ENCODE measurements at places on chromosomes 7 and 10.

DNA sequence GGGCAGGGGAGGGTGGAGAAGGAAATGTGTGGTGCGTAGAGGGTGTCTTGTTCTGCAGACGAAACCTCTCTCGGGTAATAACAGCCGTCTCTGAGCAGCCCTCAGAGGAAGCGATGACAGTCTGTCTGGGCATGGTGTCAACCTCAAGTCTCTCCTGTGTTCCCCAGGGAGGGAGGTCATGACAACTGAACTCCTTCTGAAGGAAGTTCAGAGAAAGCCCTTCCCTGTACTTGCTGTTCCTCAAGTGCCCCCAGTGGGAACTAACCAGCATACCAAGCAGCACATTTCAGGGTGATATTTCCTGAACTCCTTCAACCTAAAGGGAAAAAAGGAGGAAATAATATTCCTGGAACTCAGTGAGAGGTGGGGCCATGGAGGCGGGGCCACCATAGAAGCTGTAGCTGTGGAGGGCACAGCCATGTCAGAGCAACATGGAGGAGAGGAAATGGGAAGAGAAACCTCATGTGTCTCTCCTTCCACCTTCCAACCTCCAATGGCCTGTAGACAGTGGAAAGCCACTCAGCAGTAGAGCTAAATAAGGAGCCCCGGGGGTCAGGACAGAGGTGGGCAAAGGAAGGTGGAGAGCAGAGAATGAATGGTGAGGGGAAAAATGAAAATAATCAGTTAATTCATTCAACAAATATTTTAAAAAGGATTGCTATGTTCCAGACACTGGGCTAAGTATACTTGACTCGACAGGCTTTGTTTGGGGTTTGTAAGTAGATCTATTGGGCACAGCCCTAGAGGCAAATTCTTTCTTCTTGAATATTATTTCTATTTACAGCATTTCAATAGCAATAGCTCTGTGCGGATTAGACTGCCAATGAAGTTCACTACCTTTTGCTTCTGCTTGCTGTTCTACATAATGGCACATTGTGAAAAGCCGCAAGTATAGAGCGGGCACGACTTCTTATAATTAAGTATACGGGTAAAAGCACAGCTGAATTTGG is 61.0 kb upstream of the AOAH start:
- peak; percentile 6 for DNase-seq

- peak; percentile 81 for DNase-seq
Observed at GRCh38 chr7:141073173-141073640, 657 bp upstream of the TMEM178B start.

- peak; percentile 94 for DNase-seq
Observed at GRCh38 chr7:22858640-22859561, 36.3 kb upstream of the TOMM7 start.

GRCh38 chr7:24959735-24960485 is 20.1 kb downstream of the OSBPL3 start:
- no peak for DNase-seq

DNA sequence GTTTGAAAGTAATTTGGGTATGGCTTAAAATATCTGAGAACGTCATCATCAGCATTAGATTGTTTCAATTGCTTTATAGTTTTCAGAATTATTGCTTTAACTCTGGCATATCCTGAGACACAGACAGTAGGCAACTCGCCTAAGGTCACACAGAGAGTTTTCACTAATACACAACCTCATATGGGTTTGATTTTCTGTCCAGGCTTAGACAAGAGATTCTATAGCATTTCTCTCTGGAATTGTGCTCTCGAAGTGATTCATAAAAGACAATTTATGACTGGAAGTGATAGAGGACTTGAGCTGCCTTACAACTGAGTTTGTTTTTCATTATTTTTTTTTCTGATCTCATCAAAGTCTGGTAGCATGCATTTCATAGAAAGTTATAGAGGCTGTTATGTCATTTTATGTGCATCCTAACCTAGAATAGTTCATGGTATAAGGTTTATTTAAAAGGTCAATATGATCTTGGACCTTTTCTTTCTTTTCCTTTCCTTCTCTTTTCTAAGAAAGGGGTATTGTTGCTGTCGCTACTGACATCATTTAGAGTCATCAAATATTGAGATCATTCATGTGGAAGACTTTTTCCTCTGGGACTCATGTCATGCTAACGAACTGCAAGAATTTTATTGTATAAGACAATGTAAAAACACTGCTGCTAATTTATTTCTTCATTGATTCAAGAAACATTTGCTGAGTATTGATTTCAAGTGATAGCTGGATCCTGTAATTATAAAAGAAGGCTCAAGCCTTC is 278.2 kb downstream of the PLXDC2 start:
- DNase-seq, result peak; percentile 3

DNA sequence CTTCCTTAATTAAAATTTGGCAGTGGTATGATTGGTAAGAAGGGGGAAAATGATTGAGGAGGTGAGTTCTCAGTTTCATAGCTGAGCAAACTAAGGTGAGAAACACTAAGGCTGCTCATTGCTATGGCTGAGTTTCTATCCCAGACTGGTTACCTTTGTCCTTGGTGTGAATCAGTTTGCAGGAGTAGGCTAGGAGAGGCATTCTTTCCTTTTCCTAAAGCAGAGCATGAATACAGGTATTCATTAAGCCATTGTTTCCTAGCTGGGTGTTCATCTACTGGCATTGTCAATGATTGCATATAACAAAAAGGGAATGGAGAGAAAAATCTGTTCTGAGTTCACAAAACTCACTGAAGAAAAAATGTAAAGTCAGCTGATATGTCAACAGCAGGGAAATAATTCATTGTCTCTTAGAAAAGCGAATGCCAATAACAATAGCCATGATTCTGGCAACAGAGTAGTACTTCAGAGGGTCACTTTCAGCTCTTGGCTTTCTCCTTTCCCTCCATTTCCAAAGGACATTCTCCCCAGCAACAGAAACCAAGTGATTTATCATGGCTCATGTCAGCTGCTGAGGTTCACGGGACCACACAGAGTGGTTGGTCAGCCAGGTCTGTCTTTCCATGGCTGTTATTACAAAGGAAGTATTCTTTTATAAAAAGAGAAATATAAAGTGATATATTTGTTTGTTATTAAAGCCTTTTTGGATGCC is 234.0 kb downstream of the BICC1 start:
- peak; percentile 31 for DNase-seq

- no peak for DNase-seq
Observed at GRCh38 chr10:124529661-124530214, 68.1 kb downstream of the LHPP start.

GRCh38 chr10:86340176-86340990 is 26.2 kb downstream of the GRID1 start:
- no peak for DNase-seq

DNA sequence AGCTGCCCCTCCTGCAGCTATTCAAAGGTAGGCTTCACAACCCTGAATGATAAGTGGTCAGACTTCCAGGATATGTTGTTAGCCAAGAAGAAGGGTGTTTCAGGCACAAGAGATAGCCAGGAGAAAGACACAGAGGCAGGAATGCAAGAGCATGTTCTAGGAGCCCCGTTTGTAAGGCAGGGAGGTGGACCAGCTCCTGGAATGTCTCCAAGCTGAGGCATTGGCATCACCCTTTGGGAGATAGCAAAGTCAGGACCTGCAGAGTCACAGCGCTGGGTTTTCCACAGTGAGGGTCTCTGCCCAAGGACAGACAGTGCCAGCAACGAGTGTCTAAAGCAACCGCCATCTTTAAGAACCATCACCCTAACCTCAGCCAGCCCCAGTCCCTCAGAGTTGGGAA is 484.5 kb upstream of the ZMIZ1 start:
- no peak for DNase-seq

DNA sequence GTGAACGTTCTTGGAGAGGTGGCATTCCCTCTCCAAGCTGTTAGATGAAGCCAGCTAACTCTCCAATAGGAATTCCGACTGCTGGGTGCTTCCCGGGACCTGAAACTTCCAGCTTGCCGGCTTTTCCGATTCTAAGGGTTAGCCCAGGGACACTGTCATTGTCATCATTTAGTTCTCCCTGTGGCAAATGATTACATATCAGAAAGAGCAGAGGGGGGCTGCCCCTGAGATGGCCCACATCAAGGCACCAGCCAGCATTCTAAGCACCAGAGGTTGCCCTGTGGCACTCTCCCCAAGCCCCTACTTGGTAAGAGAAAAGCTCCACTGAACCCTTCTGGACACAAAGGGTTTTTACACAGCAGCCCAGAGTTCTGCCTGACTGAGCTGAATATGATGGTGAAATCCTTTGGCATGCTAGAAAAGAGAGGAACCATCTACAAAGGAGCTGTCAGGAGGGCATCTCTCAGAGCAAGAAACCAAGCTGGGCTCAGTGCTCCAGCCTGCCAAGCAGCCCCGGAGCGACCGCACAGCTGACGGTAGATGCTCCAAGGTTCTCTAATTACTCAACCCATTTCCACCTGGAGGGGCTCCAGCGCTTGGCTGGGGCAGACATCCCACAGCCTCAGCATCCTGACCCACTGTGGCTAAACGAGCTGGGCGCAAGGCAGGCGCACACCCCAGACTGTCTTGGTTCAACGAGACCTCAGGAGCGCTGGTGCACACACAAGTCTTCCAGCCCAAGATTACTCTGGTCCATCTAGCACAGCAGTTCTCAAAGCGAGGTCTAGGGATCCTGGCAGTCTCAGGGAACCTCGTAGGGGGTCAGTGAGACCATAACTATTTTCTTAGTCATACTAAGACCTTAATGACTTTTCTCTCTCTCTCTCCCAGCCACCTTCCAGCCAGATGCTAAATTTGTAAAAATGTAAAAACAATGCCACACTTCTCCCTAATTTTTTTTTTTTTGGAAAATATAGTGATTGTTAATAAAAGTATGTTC is 160.5 kb downstream of the GFRA1 start:
- peak; percentile 42 for DNase-seq

DNA sequence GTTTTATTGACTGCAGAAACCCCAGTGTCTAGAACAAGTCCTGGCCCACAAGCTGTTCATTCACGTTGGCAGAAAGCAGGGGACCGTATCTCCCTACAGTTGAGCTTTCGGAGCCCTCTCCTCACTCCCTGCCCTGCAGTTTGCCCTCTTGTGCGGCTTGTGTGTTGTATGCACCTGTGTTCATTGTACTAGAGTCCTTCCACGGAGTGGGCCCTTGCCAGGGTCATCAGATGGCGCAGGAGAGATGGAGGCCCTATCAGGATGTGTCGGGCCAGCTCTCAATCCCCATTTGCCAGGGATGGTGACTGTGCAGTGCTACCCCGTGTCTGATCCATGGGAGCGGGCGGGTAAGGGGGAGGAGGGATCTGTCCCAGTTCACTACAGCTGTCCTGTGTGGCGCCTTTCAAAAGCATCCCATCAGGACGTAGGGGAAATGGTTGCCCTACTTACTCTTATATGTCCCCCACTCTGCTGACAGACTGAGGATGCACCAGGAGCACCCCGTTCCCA is 77.4 kb upstream of the PRR15 start:
- DNase-seq, result no peak

- no peak for DNase-seq
Observed at GRCh38 chr7:108205311-108205710, 75.2 kb upstream of the LAMB4 start.

DNA sequence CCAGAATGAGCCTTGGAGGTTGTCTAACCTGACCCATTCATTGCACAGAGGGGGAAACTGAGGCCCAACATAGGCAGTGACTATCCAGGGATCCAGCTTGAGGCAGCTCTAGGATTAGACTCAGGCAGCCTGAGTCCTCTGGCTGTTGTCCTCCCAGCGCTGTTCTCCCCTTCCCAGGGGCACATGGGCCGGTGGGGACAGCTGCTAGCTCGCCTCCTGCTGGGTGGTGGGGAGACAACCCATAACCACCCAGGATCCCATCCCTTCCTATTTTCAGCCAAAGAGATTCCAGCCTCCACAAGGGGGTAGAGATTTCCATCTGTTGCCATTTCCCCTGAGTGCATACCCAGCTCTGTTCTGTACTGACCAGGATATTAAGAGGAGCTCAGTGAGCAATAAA is 145.1 kb upstream of the GPR26 start:
- DNase-seq, result no peak

GRCh38 chr7:110007320-110008063 is 1083.4 kb upstream of the LRRN3 start:
- no peak for DNase-seq

- no peak for DNase-seq
Observed at GRCh38 chr7:584122-584465, 64.4 kb upstream of the PDGFA start.

- no peak for DNase-seq
Observed at GRCh38 chr7:149362696-149363095, 98.2 kb downstream of the ZNF777 start.

DNA sequence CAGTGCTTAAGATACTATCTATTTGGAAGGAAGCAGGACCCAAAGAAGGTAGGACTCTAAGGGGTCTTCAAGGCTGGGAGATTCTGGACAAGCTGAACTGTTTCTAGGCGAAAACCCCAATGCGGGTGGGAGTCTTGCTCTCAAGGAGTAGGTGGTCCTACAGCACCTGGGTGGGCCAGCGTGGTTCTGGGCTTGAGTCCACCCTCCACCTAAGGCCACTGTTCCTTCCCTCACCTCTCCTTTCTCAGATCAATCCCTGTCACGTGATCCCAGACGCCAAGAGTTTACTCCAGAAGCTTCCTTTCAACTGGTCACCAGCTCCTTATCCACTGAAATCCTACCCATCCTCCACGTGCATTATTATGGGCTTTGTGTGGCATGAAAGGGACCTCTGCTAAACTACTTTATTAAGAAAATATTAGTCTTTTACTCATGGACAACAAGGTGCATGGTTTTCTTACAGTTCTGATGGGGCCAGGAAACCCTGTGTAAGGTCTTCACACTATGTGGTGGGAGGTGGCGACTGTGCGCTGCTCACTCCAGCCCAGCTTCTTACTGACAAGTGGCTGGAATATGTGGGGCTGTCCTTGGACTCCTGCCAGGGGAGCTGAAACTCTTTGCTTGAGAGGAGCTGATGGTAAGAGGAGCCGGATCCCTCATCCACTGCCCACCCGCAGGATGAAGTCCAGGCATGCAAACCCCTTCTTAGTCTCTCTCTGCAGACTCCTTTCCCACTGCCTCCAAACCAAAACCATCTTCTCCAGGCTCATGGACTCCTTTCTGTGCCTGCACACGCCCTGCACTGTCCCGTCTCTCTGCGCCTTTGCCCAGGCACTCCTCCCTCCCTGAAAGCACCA is 1.6 kb downstream of the ZNF746 start:
- DNase-seq, result peak; percentile 83

DNA sequence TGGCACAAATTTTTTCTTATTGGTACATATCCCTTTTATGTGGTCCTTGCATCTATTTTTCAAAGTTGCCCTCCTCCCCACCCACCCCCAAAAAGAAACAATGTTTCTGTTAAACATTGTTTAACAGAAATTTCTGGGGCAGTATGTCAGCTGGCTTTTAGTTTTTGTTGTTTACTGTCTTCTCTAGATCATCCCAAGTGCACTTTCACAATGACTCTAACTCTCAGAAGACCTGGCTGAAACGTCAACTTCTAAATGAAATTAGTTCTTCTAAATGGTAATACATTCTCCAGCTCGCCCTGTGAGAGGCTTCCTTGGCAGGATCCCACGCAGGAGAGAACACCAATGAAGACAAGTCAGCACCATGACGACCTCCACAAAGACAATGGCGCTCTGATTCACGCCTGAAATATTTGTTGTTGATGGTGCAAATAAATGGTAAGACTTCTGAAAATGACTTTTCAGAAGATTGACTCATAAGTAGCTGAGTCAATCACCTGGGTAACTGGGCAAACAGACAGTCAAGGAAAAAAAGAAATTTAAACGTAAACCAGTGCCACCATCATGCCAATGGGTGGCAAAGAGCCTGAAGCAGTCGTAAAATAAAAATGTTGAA is 293.7 kb downstream of the FZD1 start:
- peak; percentile 97 for DNase-seq
